Epithelial cell of esophagus (primary cell): ENCODE measurements at places on chromosomes 4 and X.

DNA sequence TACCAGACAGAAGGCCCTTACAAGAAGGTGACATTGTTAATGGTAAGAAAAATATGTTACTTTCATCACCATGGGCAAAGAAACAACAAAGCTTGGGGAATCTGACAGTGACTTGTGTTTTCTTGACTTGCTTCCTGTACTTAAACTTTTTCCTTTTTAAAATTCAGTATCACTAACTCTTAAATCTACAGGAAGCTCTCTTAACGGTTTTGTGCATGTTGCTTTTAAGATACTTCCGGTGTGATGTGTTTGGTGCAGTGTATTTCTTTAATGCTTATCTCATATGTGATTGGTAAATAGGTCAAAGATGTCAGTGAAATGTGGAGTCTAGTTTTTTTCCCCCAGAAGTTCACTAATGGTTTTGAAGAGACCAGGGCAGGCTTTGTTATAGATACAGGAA, 45.2 kb downstream of the ADH5 start:
- DNase-seq: no peak

DNA sequence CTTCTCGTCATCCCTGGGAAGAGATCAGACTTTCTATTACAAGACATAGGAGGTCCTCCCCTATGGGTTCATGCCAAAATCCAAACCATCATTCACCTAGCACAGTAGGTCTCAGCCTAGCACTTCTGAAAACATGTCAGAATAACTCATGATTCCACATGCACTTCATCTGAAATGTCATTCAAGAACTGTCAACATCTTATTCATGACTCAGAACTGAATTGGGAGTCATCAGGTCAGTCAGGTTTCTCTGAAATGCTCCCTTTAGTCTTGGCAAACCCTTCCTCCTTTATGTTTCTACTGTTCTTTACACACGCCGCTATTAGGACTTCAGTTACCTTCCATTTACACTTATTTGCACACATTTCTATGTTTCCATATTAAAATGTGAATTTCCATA, 67.2 kb downstream of the ANTXR2 start:
- DNase-seq: peak; percentile 89

GRCh38 chrX:38089173-38089982, 83.0 kb downstream of the SYTL5 start:
- peak; percentile 7 for DNase-seq

- no peak for DNase-seq
Measured at GRCh38 chr4:76736414-76736813, 161.5 kb downstream of the SOWAHB start.

GRCh38 chr4:3867403-3868100, 101.4 kb downstream of the ADRA2C start:
- no peak for DNase-seq

DNA sequence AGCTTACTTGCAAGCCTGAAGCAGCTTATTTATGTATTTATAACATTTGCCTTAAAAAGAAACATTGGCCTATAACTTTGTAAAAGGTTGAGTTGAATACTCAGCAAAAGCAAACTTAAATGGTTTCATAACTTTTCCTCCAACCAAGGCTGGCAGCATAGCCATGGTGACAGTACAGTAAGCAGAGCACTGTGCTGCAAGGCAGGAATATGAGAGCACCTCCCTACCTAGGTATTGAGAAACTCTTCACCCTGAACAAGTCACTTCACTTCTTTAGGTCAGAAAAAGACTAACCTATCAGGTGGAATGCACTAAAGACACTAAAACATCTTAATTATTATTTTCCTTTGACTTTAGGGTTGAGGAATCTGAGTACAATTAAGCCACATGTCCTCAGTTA, 63.9 kb upstream of the GYPA start:
- peak; percentile 20 for DNase-seq

DNA sequence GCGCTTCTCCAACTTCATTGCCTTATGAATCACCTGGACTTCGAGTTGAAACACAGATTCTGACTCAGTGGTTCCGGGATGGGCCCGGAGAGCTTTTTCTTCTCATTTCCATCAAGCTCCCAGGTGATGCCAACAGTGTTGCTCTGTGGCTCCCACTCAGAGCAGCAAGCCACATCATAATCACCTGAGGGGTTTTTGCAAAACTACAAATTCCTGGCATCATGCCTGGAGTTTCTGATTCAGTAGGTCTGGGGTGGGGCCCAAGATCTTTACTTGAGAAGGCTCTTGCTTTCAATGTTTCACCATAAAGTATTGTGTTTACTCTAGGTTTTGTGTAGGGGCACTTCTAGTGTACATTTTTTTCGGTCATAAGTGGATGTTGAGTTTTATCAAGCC, 7.0 kb downstream of the MTM1 start:
- DNase-seq: peak; percentile 96

- no peak for DNase-seq
Measured at GRCh38 chrX:104117759-104118158, 5.4 kb downstream of the ZCCHC18 start.

- DNase-seq: no peak
Measured at GRCh38 chr4:109294006-109294405, 8.5 kb downstream of the COL25A1 start.

- peak; percentile 66 for DNase-seq
Measured at GRCh38 chr4:84606645-84607044, 23.7 kb downstream of the CDS1 start.
